ENCODE measurements at places on chromosomes 1 and 21. TPM values are rescaled to one million over a fixed set of nuclear protein-coding genes. Genes with fewer than 3 reads are reported as not detected.

- DNase-seq: no peak
- peaks cover 8% of the 10 kb centered on the region for H3K4me1 ChIP-seq
- no peak overlapping the region for H3K4me3 ChIP-seq
- H3K36me3 ChIP-seq: no peaks in the 10 kb centered on the region
Measured at GRCh38 chr1:32904797-32905196, 3.6 kb upstream of the TMEM54 start.

DNA sequence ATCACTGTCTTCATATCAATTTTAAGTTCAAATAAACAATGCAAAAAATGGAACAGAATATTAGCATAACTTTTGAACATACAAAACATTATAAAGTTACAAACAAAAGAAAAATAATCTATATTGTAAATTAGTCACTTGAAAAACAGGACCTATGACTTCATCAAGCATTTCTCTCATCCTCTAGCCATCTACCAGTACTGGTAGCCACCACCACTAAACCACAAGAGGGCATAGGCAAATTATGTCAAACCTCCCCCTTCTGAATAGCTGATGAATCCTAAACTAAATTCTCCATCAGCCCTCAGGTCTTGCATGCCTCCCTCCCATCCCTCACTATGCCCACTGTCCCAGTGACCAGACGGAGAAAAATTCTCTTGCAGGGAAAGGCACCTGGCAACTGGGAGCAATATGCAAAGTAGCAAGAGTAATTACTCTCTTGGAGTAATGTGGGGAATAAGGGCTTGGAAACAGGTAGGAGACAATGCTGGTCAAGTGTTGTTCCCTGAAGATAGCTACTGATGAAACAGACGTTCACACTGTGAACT lies 37.1 kb downstream of the SSX2IP start:
- H3K27ac ChIP-seq: no peak overlapping the region
- H3K4me3 ChIP-seq: no peak overlapping the region
- peaks cover 22% of the 10 kb centered on the region for H3K36me3 ChIP-seq
- no peak for DNase-seq
- H3K27me3 ChIP-seq: no peaks in the 10 kb centered on the region

The TINAGL1 gene
- total RNA-seq: not detected

The ELAVL4 gene
- not detected for total RNA-seq

The TDRKH gene
- 17.1 TPM for total RNA-seq

The KCNH1 gene
- total RNA-seq: not detected

- no peak overlapping the region for H3K4me3 ChIP-seq
- DNase-seq: no peak
- peaks cover 41% of the 10 kb centered on the region for H3K4me1 ChIP-seq
- peaks cover 34% of the 10 kb centered on the region for H3K27me3 ChIP-seq
- no peak overlapping the region for H3K27ac ChIP-seq
- H3K36me3 ChIP-seq: peaks cover 10% of the 10 kb centered on the region
Measured at GRCh38 chr1:229130028-229130668, 140.8 kb upstream of the RAB4A start.

DNA sequence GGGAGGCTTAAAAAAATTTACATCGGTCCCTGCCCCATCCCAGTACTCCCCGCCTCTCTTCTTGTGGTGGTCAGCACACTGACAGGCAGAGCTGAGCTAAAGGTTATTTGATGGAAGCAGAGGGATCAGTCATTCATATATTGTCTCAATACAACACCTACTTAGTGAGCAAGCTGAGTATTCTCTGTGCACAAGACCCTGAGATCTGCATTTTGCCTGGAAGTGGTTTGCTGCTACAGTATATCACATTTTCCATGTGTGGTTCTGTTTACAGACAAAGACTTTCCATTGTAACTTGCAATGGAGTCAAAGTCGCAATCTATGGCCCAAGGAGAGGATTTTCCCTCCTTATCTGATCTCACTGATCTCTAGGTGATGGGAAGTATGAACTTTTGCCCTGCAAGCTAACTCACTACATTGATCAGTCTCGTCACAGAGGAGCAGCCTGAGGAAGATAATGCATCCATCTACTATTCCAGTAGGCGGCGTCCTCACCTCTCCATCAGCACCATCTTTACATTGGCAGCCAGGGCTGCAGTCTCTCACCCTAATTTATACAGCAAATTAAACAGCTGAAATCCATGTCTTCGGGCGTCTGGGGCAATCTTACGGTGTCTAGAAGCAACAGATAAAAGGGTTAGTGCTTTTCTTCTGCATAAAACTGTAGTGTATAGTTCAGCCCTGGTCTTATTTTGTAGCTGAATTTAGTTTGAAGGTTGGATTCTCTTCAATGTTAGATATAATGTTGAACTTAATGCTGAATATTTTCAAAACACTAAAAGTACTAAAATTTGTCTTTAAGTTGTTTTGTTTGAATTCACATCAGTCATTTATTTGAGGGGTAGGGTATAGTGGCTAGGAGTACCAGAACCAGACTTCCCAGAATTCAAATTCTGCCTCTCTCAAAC lies 3.2 kb upstream of the TRAF5 start:
- no peaks in the 10 kb centered on the region for H3K27me3 ChIP-seq
- DNase-seq: peak; percentile 84
- H3K36me3 ChIP-seq: peaks cover 3% of the 10 kb centered on the region
- H3K4me1 ChIP-seq: peaks cover 43% of the 10 kb centered on the region
- H3K4me3 ChIP-seq: no peak overlapping the region
